ENCODE measurements at places on chromosomes 13 and 19. TPM values are rescaled to one million over a fixed set of nuclear protein-coding genes. Genes with fewer than 3 reads are reported as not detected.

The SLC25A23 gene
- 67.5 TPM for polyA plus RNA-seq

The ZNF724 gene
- 3.3 TPM for polyA plus RNA-seq

The ABHD8 gene
- 8.1 TPM for polyA plus RNA-seq

GRCh38 chr19:10864538-10864899, 6.8 kb upstream of the CARM1 start:
- DNase-seq, result no peak

DNA sequence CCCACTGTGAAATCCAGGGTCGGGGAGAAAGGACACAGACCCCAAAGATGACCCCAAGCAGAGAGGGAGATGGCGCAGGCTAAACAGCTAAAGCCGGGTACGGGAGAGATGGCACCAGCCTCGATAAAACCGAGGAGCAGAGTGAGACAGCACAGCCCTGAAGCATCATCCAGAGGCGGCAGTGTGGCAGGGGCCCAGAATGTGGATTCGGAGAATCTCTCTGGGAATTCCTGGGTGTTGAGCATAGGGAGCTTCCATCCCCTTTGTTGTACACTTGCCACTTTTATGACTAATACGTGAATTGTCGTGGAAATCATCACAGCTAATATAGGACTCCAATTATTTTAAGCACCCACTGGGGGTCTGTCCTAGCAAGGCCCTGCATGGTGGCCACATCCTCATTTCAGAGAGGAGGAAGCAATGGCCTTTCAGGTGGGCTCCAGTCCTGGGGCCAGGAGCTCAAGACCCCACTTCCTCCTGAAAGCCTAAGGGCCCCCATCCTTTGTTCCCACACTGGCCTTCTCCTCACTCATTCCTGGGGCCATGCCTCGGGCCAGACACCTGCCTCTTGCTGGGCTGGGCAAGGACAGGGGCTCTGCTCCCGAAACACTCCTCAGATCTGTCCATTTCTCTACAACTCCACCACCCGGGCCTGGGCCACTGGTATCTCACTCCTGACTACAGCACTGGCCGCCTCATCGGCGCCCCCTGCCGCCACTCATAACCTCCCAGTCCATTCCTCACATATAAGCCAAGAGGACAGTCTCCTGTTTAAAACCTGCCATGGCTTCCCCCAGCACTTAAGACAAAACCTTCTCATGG, 29.3 kb upstream of the ATP1A3 start:
- DNase-seq, result no peak

DNA sequence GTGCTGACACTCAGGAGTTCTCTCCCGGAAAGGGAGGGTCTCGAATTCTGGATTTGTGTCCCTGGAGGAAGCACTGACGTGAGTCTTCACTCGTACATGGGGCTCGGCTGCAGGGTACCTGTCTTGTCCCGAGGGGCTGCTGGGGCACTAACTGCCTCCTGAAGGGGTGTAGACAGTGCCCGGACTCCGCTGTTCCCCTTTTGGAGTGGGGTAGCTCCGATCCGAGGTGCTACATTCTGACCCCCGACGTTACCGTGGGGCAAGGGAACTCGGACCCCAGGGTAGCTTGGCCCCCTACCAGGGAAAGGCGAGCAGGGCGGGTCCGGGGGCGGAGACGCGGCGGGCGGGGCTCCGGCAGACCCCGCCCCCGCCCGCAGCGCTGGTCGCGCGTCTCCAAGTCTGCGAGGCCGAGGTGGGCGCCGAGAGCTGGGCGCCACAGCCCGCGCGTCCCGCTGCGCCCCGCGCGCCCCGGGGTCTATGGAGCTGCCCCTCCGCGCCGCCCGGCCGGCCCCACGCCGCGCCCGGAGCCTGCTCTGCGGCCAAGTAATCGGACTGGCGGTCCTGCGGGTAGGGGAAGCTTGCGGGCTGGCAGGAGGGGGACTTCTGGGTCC, at the start of gene NPAS1:
Gene NPAS1 (plus strand): TSS at position 407 of the 611 bp plus-strand sequence. CDS start 1,211 bp downstream, outside the sequence.
- DNase-seq, result no peak

GRCh38 chr19:33468361-33469170, 53.0 kb downstream of the PEPD start:
- no peak for DNase-seq

- no peak for DNase-seq
Observed at GRCh38 chr13:114236227-114236626, 1.5 kb downstream of the CDC16 start.

DNA sequence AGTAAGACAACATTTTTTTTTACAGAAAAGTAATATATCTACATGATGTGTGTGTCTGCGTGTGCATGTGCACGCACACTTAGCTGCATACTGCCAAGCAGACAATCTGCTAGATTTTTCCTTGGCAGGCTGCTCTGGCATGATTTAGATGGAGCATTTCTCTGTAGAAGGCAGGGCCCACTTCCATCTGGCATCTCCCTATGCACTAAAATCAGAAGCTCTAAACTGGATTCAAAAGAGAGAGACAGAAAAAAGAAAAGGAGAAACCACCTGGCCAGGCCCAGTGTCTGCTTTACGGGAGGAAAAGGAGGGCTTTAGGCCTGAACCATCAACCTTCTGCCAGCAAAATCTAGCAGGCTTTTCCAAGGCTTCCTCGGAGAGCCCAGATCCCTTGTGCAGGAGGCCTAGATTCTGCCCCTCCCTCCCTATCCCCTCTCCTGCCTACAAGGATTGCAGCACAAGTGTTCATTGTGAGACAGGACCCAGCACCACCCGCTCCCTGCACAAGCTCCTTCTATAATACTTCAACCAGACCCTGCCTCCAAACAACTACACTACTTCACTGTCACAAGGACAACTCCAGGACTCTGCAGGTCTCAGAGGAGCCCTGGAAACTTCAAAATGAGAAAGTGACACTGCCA, 99.3 kb downstream of the DOCK9 start:
- no peak for DNase-seq
